ENCODE measurements at places on chromosomes 6 and 20. TPM values are rescaled to one million over a fixed set of nuclear protein-coding genes. Genes with fewer than 3 reads are reported as not detected.

Gene DNMT3B
- 3.0 TPM for total RNA-seq

Gene NELFE
- 85.4 TPM for total RNA-seq

Gene CYP21A2
- not detected for total RNA-seq

Gene ULBP1
- total RNA-seq: 0.13 TPM

Gene LRRN4
- 1.7 TPM for total RNA-seq

Gene NHSL1
- total RNA-seq: 14.1 TPM

Gene KCNK5
- total RNA-seq: 31.8 TPM
